GM03348 (cell line): ENCODE measurements at places on chromosomes 16 and 17.

GRCh38 chr17:32283745-32284201, 18.1 kb downstream of the RHBDL3 start:
- peak; percentile 59 for DNase-seq

DNA sequence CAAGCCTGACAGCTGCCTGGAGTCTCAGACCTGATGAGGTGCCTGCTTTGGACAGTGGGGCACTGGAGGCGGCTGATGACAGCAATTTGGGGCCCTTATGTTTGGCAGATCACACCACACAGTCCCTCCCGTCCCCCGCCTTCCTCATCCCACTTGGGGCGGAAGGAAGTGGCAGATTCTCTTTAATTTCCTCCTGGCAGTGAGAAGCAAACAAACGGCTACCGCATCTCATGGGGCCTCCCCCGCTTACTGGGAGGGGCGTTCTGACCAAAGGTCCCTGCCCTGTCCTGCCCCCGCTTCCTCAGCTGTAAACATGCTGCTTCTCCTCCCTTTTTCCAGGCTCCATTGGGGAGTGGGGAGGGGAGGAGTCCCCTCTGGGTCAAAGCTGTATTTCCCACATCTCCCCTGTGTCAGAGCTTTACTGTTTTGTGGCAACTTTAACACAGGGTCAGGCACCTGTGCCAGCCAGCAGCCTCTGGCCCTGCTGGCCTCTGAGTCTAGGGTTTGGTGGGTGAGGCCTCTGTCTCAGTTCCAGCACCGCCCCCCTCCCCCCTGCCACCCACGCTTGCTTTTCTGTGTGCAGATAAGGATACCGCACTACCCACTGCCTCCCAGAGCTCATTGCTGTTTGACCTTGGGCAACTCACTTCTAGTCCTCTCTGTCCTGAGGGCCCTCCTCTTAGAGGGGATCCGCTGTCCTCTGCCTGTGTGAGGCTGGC, 5.4 kb upstream of the NFATC3 start:
- DNase-seq = no peak

DNA sequence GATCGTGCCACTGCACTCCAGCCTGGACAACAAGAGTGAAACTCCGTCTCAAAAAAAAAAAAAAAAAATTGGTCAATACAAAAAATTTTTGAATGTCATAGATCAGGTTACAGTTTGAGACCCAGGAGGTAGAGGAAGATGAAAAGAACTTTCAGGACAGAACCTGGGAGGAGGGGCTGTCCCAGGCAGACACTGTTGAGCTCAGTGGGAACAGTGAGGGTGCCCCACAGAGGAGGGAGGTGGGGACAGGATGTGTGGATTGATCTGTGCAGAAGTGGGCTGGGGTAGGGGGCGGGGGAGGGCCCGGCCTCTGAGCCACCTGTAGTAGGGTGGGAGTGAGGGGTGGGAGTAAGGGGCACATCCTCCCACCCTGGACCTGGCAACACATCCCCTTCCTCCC, 58.3 kb downstream of the PRMT7 start:
- DNase-seq = no peak

DNA sequence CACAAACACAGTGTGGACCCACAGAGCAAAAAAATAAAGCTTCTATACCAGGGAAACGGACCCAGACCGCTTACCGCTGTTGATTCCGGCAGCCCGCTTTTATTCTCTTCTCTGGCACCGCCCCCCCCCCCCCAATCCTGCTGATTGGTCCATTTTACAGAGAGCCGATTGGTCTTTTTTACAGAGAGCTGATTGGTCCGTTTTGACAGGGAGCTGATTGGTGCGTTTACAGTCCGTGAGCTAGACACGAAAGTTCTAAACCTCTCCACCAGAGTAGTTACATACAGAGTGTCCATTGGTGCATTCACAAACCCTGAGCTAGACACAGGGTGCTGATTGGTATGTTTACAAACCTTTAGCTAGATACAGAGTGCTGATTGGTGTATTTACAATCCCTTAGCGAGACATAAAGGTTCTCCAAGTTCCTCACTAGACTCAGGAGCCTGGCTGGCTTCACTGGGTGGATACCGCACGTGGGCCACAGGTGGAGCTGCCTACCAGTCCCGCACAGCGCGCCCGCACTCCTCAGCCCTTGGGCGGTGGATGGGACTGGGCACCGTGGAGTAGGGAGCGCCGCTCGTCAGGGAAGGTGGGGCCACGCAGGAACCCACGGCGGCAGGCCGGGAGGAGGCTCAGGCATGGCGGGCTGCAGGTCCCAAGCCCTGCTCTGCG, 92.4 kb downstream of the HAPSTR1 start:
- no peak for DNase-seq

- DNase-seq = no peak
These were observed 61.1 kb downstream of the ZNF778 start for GRCh38 chr16:89278441-89279240.

DNA sequence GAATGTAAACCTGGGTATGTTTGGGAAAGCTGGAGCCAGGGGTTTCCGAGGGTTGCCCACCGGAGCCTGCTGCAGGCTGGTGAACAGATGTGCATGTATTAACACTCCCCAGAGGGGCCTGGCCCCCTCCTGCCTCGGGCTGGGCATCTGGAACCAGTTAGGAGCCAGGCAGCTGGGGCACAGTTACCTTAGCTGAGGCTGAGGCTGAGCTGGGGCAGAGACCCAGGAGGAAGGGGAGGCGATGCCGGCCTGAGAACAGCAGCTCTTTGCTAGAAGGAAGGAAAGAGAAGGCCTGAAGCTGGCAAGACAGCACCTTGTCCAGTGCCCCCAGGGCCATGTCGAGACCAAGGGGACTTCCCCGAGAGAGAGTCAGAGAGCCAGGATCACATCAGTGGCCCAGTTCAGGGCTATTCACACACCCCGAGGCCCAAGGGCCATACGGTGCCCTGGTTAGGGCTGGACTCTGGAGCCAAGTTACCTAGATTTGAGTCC, 65.8 kb downstream of the RMI2 start:
- no peak for DNase-seq

GRCh38 chr17:42900460-42901331, at the start of gene G6PC1:
G6PC1 (plus strand) TSS chr17:42900799; CDS start chr17:42900877, 78 bp downstream.
- no peak for DNase-seq

GRCh38 chr17:71938340-71939010, 182.3 kb upstream of the SOX9 start:
- DNase-seq = no peak

GRCh38 chr17:39927929-39928857, 661 bp downstream of the LRRC3C start:
- peak; percentile 21 for DNase-seq

DNA sequence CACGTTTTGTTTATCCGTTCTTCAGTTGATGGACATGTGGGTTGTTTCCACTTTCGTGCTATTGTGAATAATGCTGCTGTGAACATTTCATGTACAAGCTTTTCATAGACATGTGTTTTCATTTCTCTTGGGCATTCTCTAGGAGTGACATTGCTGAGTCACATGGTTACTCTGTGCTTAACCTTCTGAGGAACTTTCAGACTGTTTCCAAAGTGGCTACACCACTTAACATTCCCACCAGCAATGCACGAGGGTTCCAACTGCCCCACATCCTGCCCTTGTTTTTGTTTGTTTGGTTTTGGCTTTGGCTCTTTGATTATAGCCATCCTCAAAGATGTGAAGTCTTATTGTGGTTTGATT, 14.2 kb upstream of the PEMT start:
- DNase-seq = peak; percentile 57

DNA sequence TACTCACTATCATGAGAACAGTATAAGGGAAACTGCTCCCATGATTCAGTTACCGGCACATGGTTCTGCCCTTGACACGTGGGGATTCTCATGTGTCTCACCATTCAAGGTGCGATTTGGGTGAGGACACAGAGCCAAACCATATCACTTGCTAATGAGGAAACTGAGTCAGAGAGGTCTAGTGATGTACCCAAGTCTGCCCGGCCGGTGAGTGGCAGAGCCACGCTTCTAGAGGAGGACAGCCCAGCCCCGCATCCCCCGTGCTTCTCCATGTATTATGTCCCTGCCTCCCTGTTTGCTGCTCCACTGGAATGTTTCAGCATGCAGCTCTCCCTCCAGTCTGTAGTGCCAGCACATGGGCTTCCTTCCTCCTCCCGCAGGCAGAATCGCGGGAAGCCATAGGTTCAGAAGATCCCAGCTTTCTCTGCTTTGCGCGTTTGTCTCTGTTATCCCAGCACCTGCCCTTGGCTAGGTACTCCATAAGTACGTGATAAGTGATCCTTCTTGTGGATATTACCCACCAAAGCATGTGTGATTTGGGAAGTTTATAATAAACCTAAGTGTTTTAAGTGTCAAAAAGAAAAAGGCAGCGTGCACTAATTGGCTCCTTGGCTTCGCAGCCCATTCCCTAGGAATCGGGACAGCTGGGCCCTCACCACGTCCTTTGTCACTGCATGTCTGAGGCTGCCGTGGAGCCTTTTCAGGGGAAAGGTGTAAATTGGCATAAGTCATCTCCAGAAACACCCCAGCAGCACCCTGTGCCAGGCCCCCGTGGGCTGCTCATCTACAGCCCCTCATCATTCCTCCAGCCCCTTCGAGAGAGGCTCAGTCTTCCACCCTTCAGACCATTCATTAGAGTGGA, 103.8 kb downstream of the CLEC16A start:
- no peak for DNase-seq

DNA sequence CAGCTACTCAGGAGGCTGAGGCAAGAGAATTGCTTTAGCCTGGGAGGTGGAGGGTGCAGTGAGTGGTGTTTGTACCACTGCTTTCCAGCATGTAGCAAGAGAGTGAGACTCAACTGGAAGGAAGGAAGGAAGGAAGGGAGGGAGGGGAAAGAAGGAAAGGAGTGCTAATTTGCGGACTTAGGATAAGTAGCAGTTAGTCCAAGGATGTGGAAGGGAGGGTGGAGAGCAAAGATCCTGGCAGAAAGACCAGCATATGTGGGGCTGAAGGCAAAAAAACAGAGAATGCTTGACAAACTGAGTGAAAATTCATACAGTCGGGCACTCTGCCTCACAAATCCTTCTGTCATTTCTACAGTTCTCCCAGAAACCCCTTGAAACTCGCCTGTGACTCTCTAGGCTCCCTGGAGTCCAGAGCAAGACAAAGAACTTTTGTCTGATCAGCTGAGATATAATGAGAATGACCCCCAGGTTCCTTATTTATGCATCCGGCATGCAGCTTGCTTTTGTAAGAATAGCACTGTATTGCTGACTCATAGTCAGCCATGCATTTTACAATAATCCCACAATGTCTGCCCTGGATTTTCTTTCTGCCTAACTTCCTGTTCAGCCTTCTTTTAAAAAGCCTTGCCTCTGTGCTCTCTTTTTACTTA, 31.5 kb downstream of the CDK5RAP3 start:
- DNase-seq = peak; percentile 66

DNA sequence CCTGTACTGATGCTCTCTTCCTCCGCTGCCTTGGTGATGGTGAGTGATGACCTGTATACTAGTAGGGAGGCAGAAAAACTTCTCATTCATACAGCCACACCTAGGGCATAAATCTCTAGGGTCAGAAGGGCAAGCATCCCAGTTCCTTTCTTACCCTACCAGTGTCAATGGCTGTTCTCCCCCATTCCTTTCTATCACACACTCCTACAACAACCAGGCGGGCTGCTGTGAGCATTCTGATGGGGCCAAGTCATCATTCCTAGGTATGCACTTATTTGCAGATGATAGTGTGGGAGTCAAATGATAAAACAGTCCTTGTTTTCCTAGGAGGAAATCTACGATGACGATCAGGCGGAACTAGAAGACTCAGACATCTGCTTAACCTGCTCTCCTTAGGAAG, 14.0 kb upstream of the SLC6A4 start:
- DNase-seq = no peak

- DNase-seq = peak; percentile 45
These were observed 222.4 kb upstream of the AXIN2 start for GRCh38 chr17:65783845-65784334.

GRCh38 chr17:16027708-16028584, 28.3 kb downstream of the TTC19 start:
- peak; percentile 79 for DNase-seq

DNA sequence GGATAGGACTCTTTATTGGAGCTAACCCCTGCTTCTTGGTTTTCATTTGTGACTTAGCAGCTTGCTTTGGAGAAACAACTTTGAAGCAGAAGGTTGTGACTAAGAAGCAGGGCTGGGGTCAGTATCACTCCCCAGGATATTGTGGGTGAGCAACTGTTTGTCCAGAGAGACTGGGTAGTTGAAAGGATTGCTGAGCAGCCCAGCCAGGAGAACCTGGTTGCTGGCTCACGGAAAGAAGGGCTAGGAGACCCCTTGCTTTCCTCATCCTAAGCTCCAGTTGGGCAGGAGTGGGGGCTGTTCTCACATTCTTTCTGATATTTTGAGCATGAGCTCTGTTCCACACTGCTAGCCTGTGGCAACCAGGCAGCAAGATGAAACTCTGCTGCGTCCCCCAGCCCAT, 151.2 kb downstream of the CBLN1 start:
- no peak for DNase-seq

GRCh38 chr17:63434951-63435571, 11.0 kb downstream of the CYB561 start:
- no peak for DNase-seq

- DNase-seq = peak; percentile 65
These were observed 38.8 kb upstream of the ENPP7 start for GRCh38 chr17:79691931-79692330.

- peak; percentile 35 for DNase-seq
These were observed 4.1 kb upstream of the MED24 start for GRCh38 chr17:40058186-40058784.

- DNase-seq = no peak
These were observed 541.9 kb upstream of the EEF2KMT start for GRCh38 chr16:5639531-5639930.

DNA sequence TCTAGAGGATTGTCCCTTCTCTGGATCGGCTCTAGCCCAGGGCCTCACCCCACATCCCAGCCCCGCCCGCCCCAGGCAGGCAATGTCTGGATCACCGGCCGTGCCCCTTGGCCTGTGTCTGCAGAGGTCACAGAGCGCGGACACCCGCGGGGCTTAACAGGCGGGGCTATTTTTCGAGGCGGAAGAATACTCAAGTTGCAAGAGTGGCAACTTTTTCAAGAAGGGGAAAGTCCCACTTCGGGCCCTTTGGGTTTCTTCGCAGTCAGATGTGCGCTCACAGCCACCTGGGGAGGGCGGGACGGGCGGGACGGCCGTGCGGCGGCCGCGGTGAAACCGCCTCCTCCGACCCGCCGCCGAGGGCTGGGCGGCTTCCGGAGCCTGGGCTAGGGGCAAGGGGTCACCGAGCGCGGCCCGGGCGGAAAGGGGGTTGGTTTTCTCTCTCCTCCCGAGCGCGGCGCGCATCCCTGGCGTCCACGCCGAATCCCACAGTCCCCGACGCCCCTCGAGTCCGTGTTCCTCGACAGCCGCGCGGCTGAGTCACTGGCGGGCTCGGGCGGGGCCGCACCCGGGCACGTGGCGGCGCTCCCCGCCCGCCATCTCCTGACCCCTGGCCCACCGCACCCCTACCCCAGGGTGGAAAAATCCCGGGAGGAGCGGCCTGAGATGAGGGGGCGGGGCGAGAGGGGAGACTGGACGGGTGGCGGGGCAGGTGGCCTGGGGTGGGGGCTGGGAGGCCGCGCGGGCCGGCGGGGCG, 1.2 kb upstream of the PFN1 start:
- DNase-seq = peak; percentile 84

- DNase-seq = no peak
These were observed 7.9 kb upstream of the TACO1 start for GRCh38 chr17:63592797-63593196.
